Occipital lobe (tissue), 3 donors: ENCODE measurements at places on chromosomes 5 and 9.

- DNase-seq, result no peak
These were observed 389.8 kb downstream of the NR2F1-AS1 start for GRCh38 chr5:93191035-93191817.

- no peak for DNase-seq
These were observed 65.6 kb downstream of the ANKRD55 start for GRCh38 chr5:56167519-56167918.

DNA sequence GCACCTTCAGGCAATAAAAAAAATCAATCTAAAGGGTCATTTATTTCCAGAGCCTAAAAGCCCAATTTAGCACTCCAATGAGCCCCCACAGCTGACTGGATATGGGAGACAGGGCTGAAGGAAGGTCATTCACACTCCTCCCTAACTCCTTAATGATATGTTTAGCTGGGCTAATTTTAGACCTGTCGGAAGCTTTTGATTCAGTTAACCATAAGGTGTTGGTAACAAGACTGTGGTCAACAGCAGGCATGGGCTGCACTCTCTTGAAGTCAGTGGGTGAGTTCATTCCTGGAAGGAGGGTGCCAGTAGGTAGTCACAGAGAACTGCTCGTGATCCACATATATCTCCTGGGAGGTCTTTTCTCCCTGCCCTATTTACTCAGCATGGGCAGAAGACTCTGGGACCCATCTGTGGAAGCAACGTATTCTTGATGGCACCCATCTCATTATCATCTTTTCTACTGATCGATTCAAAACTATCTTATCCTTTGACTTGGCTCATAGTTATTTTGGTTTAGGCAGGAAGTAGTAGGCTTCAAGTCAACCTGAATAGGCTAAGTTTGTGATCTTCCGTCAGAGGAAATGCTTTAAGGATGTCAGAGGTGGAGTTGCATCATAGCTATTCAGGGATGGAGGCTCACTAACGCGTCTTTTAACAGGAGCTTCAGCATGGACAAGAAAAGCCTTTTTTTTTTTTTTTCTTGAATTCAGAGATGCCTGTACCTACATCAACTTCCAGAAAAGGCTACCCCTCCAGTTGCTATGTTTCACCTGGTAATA, 367.7 kb upstream of the SLC30A5 start:
- no peak for DNase-seq

GRCh38 chr5:40381016-40381415, 298.7 kb upstream of the PTGER4 start:
- DNase-seq, result no peak

DNA sequence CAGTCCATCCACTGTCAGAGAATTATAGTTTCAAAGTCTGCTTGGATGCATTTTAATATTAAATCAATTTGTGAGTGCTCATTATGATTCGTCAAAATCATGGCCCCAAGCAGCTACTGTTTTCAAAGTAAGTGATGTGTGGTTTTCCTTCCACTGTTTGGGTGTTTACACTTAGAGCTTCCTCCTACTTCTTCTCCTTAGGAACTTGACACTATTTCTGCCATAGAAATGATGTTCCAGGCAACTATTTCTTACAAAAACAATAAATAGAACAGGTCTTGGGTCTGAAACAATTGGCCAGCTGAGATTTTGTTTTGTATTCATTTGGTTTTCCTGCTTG, 132.8 kb upstream of the RAI14 start:
- no peak for DNase-seq

GRCh38 chr5:9564752-9565151, 18.9 kb upstream of the SEMA5A start:
- no peak for DNase-seq

DNA sequence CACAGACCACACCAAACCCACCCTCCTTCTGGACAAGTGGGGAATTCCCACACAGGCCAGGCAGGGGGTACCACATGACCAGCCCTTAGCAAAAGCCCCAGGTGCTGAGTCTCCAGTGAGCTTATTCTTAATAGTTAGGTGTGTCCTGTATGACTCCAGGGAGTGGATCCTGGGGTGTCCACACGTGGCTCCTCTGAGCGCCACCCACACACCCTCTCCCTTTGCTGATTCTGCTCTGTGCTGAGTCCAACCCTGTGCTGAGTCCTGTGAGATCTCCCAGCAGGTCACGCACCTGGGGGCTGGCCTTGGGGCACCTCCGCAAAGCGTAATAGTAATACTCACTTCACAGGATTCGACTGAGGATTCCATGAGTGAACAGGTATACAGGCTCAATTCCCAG, 12.7 kb downstream of the LRRC14B start:
- DNase-seq, result no peak

GRCh38 chr9:101671567-101671966, 66.9 kb downstream of the GRIN3A start:
- no peak for DNase-seq

GRCh38 chr9:84310883-84311282, 29.7 kb downstream of the SLC28A3 start:
- no peak for DNase-seq

GRCh38 chr9:757246-757881, 84.1 kb upstream of the DMRT1 start:
- DNase-seq, result no peak

- DNase-seq, result no peak
These were observed 98.0 kb upstream of the OTULINL start for GRCh38 chr5:14483504-14484157.

GRCh38 chr9:122118343-122119165, 25.4 kb upstream of the TTLL11 start:
- no peak for DNase-seq

GRCh38 chr9:102740578-102740977, 254.6 kb upstream of the CYLC2 start:
- no peak for DNase-seq

DNA sequence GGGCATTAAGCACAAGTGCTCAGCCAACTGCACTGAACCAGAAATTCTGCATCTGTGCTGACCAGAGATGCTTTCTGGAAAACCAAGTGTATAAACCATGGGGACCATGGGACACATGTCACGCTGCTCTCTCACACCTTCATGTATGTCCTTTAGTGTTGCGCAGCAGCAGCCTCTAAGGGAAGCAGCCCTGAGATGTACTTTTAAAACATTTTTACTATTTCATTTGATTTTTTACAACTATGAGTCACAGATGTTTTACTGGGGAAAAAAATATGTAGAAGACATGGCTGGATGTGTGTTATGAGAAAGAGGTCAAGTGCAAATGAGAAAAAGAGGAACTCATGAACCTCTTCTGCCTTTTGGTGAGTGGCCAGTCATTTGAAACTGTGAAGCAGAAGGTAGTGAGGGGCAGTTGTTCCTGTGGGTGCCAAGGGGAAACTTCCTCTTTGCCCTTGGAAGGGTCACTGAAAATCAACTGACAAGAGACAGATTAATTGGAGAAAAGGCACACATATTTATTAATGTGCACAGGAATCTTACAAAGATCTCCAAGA, 31.4 kb upstream of the SYK start:
- DNase-seq, result no peak

- DNase-seq, result no peak
These were observed 31.5 kb upstream of the IER5L start for GRCh38 chr9:129209580-129209979.

DNA sequence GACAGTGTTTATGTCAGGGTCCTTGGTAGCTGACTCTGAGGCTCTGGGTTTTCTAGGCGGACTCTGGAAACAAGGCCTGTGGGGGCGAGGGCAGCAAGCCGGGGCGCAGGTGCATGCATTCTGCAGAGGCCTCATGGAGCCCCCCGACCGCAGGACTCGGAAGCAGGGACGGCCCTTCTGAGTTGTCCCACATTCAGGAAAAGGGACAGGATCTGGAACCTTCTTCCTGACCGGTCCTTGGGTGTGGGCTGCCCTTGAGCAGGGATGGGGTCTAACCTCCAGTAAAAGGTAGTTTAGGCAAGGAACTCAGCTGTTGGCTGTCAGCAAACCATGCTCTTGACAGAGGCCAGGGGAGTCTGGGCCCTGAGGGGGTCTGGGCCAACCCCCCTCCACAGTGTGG, 7.4 kb upstream of the COL5A1 start:
- DNase-seq, result no peak

GRCh38 chr9:135048046-135048757, 39.3 kb upstream of the OLFM1 start:
- DNase-seq, result no peak

DNA sequence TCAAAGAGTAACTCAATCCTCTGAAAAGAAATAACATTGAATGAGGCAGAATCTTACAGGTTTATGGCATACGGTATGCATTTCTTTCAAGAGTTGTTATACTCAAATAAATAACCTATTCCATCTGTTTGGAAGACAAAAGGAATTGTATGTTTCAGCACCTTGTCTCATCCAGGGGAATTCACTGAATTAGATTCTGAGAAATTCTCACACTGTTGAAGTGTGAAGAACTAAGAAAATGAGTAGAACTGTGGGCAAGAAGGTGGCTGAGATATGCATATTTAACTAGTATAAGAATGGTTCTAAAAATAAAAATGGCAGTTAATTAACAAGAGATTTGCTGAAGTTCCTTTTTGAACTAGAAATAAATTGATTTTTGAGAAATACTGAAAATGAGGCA, 279.3 kb upstream of the DAP start:
- DNase-seq, result no peak

DNA sequence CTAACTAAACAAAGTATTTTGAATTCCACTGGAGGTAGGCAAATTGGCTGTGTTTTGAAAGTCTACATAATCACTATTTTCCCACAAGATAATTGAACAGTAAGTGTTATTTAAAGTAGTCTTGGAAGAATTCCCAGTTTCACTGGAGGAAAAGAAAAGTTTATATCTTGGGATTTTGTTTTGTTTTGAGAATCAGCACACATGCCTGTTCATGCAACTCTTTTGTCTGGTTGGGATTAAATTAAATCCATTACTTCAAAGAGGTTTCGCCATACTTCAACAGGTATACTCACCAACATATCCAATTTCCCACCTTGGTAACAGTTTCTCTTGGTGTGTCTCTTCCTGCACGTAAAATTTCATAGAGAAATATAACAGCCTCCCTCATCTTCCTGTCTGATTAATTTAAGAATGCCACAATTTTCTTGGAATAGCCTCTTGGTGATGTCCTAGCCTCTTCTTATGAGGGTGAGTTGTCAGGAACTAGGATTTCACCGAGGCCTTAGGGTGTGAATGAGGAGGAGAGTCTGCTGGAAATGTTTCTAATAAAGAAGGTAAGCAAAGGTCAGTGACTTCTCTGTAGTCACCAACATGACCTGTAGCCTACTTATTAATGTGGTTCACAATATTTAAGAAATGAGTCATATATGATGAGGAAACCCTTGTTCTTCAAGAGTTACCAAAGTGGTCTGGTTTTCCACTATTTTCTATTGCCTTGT, 48.1 kb downstream of the ITGA2 start:
- no peak for DNase-seq

- DNase-seq, result peak; percentile 52
These were observed 106.3 kb upstream of the SSBP2 start for GRCh38 chr5:81856948-81857928.

DNA sequence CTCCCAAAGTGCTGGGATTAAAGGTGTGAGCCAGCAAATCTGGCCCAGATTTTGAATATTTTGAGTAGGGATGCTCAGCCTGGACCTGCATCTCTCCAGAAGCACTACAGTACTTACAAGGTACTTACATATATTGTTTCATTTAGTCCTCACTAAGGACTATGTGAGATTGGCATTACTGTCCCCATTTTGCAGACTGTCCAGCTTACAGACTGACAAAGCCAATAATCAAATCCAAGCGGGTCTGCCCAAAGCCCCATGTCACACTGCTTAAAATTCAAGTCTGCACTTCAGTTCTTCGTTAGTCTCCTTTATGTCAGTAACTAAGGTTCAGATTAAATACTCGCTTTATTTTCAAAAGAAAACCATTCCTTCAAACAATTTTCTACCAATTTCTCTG, 7.1 kb downstream of the MAPKAP1 start:
- DNase-seq, result no peak

DNA sequence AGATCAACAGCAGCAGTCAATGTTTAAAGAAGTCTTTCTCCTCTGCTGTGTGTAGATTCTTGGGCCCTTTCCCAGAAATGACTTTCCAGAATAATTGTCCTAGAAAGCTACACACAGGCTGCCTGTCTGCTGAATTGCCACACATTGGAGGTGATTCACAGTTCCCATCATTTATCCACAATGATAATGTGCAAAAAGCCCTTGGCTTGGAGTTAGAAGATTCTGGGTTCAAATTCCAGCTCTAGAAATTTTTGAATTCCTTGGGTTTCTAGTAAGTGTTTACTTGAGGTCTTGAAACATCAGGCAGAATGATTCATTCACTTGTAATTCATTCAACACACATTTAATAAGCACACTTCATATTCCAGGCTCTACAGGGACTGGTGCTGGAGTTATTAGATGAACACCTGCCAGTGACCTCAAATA, 28.6 kb upstream of the EPB41L4B start:
- DNase-seq, result peak; percentile 2

DNA sequence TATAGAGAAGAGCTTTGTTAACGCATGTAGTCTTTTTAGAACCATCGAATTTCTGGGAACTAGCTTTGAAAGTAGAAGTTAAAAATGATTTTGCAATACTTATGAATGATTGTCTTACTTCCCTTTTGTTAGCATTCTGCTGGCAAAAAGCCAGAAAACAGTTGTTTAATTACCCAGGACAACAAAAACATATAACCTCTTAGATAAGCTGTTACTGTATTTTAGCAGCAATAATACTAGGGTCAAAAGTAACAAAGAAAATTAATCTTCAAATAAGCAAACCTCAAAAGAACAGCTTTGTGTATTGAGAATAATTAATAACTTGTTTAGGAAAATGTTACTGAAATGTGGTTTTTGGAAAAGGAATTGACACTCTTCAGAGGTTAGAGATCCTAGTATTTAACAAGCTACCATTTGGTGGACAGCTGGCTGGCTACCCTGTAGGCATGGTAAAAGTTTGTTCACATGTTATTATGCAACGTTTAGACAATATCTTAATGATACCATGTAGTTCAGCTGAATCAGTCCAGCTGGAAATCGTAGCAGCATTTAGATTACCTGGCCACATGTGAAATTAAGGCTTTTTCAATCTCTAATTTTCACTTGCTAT, 3.8 kb downstream of the FGF10 start:
- DNase-seq, result no peak
